ENCODE measurements at places on chromosomes 1 and 21. TPM values are rescaled to one million over a fixed set of nuclear protein-coding genes. Genes with fewer than 3 reads are reported as not detected.
A peak's percentile ranks its signal among the peaks of the same experiment; 100 is the strongest.

Gene ZBTB8OS
- total RNA-seq, result 30.2 TPM

Gene TMEM82
- not detected for total RNA-seq

Gene YBEY
- 6.8 TPM for total RNA-seq

Gene KRTAP21-2
- total RNA-seq, result not detected

Gene C8A
- not detected for total RNA-seq

GRCh38 chr1:101898137-101898536 lies 98.6 kb downstream of the OLFM3 start:
- no peak overlapping the region for H3K4me3 ChIP-seq
- H3K27me3 ChIP-seq, result no peaks in the 10 kb centered on the region
- H3K36me3 ChIP-seq, result no peaks in the 10 kb centered on the region
- H3K27ac ChIP-seq, result no peak overlapping the region
- no peak for DNase-seq

- peaks cover 18% of the 10 kb centered on the region for H3K4me1 ChIP-seq
- peak overlapping the region; percentile 92 for H3K4me3 ChIP-seq
- H3K36me3 ChIP-seq, result peaks cover 12% of the 10 kb centered on the region
- H3K27ac ChIP-seq, result peak overlapping the region; percentile 80
Observed at GRCh38 chr1:112714313-112715263, 544 bp downstream of the PPM1J start.

- no peak overlapping the region for H3K4me3 ChIP-seq
- no peaks in the 10 kb centered on the region for H3K27me3 ChIP-seq
- H3K27ac ChIP-seq, result no peak overlapping the region
- H3K4me1 ChIP-seq, result peaks cover 7% of the 10 kb centered on the region
- DNase-seq, result no peak
Observed at GRCh38 chr1:216690603-216691002, 32.6 kb downstream of the ESRRG start.

DNA sequence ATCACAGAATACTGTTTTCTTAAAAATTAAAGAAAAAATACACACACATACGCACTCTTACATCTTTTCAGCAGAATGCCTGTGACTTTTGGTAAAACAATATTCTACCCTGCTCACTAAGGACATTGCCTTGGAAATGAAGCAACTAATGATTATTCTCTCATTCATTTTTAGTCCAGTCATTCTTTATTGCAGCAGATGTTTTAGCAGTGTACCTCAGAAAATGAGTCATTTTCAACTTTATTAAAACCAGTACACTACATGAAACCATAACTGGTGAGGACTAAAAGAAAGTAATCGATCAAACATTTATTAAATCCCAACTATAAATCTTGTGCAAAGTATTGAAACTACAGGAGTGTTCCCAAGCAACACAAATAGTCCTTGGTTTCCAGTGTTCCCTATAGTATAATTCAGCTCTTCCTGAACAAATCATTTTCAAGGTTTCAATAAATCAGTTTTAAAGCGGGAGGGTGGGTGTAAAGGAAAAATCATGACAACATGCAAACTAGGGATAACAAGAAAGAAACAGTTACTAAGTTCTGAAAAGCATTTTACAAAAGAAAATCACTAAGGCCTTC lies 114.2 kb downstream of the ADGRL4 start:
- no peaks in the 10 kb centered on the region for H3K27me3 ChIP-seq
- no peaks in the 10 kb centered on the region for H3K36me3 ChIP-seq
- no peaks in the 10 kb centered on the region for H3K4me1 ChIP-seq
- no peak overlapping the region for H3K4me3 ChIP-seq

GRCh38 chr1:71834601-71835441 lies 447.5 kb downstream of the NEGR1 start:
- no peak overlapping the region for H3K27ac ChIP-seq
- DNase-seq, result no peak
- no peak overlapping the region for H3K4me3 ChIP-seq
- no peaks in the 10 kb centered on the region for H3K27me3 ChIP-seq

DNA sequence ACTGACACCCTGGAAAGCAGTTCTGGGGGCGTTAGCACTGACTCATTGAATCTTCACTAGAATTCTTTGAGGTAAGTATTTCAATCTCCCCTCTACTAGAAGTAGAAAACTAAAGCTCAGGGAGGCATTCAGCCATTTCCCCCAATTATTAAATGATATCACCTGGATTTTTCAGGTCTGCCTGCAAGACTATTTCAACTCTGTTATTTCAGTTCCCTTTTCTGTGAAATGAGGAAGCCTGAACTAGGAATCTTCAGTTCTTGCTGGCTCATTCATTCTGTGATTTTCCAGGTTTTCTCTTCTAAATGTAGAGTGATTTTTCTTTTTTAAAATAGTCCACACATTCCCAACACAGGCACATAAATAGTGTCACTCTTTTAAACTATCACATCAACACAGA lies 337.0 kb upstream of the NR5A2 start:
- no peak overlapping the region for H3K27ac ChIP-seq
- no peaks in the 10 kb centered on the region for H3K36me3 ChIP-seq
- DNase-seq, result no peak
- no peaks in the 10 kb centered on the region for H3K4me1 ChIP-seq

- peak; percentile 81 for DNase-seq
- H3K27me3 ChIP-seq, result no peaks in the 10 kb centered on the region
- H3K36me3 ChIP-seq, result no peaks in the 10 kb centered on the region
- peak overlapping the region; percentile 43 for H3K27ac ChIP-seq
Observed at GRCh38 chr1:109928591-109929111, 18.0 kb downstream of the CSF1 start.

- no peak overlapping the region for H3K4me3 ChIP-seq
- no peaks in the 10 kb centered on the region for H3K27me3 ChIP-seq
- no peaks in the 10 kb centered on the region for H3K36me3 ChIP-seq
- no peaks in the 10 kb centered on the region for H3K4me1 ChIP-seq
- DNase-seq, result no peak
Observed at GRCh38 chr1:238409191-238409850, 518.6 kb upstream of the ZP4 start.

GRCh38 chr1:38826262-38826661 lies 33.3 kb downstream of the RRAGC start:
- no peaks in the 10 kb centered on the region for H3K4me1 ChIP-seq
- H3K36me3 ChIP-seq, result no peaks in the 10 kb centered on the region
- H3K4me3 ChIP-seq, result no peak overlapping the region
- H3K27me3 ChIP-seq, result peaks cover 7% of the 10 kb centered on the region
- H3K27ac ChIP-seq, result no peak overlapping the region

DNA sequence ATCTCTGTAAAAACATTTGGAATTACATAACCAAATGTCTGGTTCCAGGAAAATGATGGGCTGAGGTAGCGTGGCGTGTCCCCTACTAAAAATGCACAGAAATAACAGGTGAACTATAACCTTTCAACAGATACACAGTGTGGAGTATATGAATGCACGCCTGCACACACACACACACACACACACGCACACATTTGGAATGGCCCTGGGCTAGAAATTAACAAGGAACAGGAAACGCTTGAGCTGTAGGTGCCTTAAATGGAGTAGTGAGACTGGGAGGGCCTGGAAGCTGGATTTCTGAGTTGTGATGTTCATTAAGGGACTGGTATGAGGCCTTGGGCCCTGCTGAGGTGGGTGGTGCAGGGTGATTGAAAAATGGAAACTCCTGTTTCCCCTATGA lies 246.5 kb upstream of the C1orf174 start:
- no peak for DNase-seq
- no peaks in the 10 kb centered on the region for H3K4me1 ChIP-seq
- no peak overlapping the region for H3K4me3 ChIP-seq
- no peaks in the 10 kb centered on the region for H3K36me3 ChIP-seq
- no peak overlapping the region for H3K27ac ChIP-seq
- no peaks in the 10 kb centered on the region for H3K27me3 ChIP-seq

DNA sequence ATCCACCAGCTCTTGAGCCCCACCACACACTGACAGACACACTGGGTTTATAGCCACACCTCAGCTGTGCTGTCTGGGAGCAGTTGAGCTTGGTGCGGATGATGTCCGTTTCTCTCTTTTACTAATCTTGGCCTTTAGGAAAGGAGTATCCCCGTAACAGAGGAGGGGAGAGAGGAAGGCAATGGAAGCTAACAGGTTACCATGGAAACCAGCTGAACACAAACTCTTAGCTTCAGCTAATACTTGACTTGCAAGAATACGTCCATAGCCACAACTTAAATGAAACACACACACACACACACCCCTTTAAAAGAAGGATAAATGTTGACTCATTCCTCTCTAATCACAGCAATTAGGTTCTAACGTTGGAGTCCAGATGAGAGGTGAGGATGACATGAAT lies 28.0 kb upstream of the LRRN2 start:
- H3K27ac ChIP-seq, result no peak overlapping the region
- H3K4me1 ChIP-seq, result no peaks in the 10 kb centered on the region
- no peaks in the 10 kb centered on the region for H3K36me3 ChIP-seq
- no peak for DNase-seq
- H3K27me3 ChIP-seq, result no peaks in the 10 kb centered on the region

DNA sequence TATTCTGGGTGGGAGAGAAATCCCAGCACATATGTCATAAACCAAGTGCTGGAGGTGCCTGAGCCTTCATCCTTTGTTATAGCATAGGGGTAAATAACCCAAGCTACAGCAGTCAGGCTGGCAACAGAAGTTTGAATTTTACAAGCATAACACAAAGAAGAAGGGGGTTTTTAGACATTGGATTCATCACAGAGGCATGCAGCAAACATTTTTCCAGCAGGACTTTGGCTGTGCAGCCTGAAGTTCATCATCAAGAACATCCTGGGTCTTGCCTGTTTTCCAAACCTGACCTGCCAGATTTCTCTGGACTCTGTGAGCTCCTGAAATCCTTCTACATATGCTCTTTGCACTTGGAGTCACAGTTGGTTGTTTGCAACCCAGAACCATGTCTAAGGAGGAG lies 16.2 kb downstream of the PTGER3 start:
- H3K27ac ChIP-seq, result no peak overlapping the region
- no peak for DNase-seq
- H3K4me3 ChIP-seq, result no peak overlapping the region
- no peaks in the 10 kb centered on the region for H3K36me3 ChIP-seq

DNA sequence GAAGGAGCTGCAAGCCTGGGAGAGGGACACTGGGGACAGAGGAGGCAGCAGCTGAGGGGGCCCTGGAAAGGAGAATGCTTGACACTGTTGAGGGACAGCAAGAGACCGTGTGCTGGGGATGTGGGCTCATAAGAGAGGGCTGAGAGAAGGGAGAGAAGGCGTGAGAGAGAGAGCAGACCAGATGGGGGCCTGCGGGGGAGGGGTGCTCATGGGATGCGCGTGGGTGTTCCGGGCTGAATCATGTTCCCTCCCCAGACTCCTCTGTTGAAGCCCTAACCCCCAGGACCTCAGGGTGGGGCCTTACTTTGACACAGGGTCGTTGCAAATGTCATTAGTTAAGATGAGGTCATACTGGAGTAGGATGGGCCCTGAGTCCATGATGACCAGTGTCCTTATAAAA lies 40.8 kb downstream of the NTPCR start:
- DNase-seq, result no peak
- H3K4me3 ChIP-seq, result no peak overlapping the region
- H3K4me1 ChIP-seq, result peaks cover 9% of the 10 kb centered on the region
- no peak overlapping the region for H3K27ac ChIP-seq
- no peaks in the 10 kb centered on the region for H3K27me3 ChIP-seq

- H3K4me1 ChIP-seq, result peaks cover 22% of the 10 kb centered on the region
- peak overlapping the region; percentile 87 for H3K27ac ChIP-seq
- peak overlapping the region; percentile 81 for H3K4me3 ChIP-seq
- H3K36me3 ChIP-seq, result no peaks in the 10 kb centered on the region
- H3K27me3 ChIP-seq, result no peaks in the 10 kb centered on the region
Observed at GRCh38 chr1:54489627-54490250, 58.3 kb upstream of the ACOT11 start.

DNA sequence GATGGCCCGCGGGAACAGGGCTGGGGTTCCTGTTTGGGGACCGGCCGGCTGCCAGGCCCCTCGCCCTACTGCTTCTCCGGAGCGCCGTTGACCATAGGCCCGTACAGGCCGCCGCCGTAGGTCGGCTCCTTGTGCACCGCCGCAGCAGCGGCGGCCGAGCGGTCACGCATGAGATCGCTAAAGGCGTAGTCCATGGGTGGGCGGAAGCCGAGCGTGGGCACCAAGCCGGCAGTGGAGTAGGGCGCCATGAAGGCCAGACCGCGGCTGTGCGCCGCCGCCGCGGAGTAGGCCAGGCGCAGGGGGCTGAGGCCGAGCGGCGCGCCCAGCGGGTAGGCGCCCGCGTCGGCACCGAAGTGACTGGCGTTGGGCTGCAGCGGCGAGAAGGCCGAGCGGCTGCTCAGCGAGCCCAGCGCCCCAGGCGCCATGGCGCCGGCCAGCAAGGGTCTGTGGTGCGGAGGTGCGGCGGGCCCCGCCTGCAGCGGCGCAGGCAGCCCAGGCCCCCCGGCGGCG lies 4.6 kb downstream of the DMRTA2 start:
- no peak for DNase-seq
- H3K4me1 ChIP-seq, result peaks cover 11% of the 10 kb centered on the region
- peak overlapping the region; percentile 62 for H3K4me3 ChIP-seq
- peaks cover 5% of the 10 kb centered on the region for H3K27me3 ChIP-seq

DNA sequence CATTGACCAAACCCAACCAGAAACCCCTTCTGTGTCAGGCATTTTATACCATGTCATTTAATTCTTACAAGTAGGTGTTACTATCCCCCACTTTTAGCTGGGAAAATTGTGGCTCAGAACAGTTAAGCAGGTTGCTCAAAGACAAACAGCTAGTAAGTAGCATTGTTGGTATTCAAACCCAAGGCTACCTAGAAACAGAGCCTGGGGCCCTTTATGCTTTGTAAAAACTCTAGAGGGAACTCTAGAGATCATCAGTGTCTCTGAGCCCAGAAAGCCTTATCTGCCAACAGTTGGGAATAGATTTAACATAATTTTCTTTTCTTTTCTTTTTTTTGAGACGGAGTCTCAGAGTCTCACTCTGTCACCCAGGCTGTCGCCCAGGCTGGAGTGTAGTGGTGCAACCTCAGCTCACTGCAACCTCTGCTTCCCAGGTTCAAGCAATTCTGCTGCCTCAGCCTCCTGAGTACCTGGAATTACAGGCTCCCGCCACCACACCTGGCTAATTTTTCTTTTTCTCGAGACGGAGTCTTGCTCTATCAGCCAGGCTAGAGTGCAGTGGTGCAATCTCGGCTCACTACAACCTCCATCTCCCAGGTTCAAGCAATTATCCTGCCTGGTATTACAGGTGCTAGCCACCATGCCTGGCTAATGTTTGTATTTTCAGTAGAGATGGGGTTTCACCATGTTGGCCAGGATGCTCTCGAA lies 48.5 kb upstream of the OSBPL9 start:
- no peaks in the 10 kb centered on the region for H3K36me3 ChIP-seq
- DNase-seq, result no peak
- no peaks in the 10 kb centered on the region for H3K27me3 ChIP-seq
- H3K27ac ChIP-seq, result peak overlapping the region; percentile 58
- H3K4me1 ChIP-seq, result peaks cover 60% of the 10 kb centered on the region

GRCh38 chr1:243731974-243732625 lies 117.9 kb downstream of the AKT3 start:
- no peak overlapping the region for H3K27ac ChIP-seq
- DNase-seq, result no peak
- H3K27me3 ChIP-seq, result no peaks in the 10 kb centered on the region
- H3K36me3 ChIP-seq, result no peaks in the 10 kb centered on the region
- peaks cover 9% of the 10 kb centered on the region for H3K4me1 ChIP-seq

GRCh38 chr1:101285922-101286570 lies 49.2 kb downstream of the S1PR1 start:
- DNase-seq, result no peak
- H3K4me3 ChIP-seq, result no peak overlapping the region
- no peaks in the 10 kb centered on the region for H3K4me1 ChIP-seq
- no peak overlapping the region for H3K27ac ChIP-seq
- H3K27me3 ChIP-seq, result no peaks in the 10 kb centered on the region

Data from psoas muscle (tissue), 8 donors.